Right hindlimb (tissue), 1 donor: ENCODE measurements at places on chromosomes 6 and 20.

DNA sequence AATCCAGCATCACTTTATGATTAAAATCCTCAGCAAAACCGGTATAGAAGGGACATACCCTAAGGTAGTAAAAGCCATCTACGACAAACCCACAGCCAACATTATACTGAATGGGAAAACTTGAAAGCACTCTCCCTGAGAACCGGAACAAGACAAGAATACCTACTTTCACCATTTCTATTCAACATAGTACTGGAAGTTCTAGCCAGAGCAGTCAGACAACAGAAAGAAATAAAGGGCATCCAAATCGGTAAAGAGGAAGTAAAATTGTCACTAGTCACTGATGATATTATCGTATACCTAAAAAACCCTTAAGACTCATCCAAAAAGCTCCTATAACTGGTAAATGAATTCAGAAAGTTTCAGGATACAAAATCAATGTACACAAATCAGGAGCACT lies 33.3 kb downstream of the BLOC1S5 start:
- DNase-seq: no peak

- no peak for DNase-seq
Observed at GRCh38 chr20:46583411-46584214, 33.2 kb upstream of the OCSTAMP start.

GRCh38 chr20:40617594-40617993 lies 71.4 kb downstream of the MAFB start:
- no peak for DNase-seq

GRCh38 chr6:154277629-154278017 lies 79.0 kb downstream of the IPCEF1 start:
- DNase-seq: no peak

DNA sequence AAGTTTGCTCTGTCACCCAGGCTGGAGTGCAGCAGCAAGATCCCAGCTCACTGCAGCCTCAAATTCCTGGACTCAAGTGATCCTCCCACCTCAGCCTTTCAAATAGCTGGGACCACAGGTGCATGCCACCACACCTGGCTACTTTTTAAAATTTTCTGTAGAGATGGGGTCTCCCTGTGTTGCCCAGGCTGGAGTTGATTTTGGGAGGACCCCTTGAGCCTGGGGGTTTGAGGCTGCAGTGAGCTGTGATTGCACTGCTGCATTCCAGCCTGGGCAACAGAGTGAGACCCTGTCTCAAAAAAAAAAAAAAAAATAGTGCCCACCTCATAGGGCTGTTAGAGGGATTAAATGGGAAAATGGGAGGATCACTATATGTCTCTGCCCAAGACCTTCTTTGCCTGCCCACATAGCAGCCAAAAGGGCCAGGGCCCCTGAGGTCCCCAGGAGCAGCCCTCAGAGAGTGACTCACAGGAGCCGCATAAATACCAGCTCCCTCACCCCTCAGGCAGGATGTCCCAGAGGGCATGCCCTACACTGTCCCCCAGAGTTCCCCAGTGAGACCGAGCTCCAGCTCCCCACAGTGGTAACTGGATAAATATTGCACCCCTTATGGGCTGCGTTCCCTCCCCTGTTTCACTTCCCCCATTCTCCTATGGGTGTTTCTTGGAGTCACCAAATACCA lies 11.7 kb upstream of the MDGA1 start:
- no peak for DNase-seq

- DNase-seq: peak; percentile 47
Observed at GRCh38 chr20:58590679-58591473, 60.2 kb upstream of the STX16 start.

DNA sequence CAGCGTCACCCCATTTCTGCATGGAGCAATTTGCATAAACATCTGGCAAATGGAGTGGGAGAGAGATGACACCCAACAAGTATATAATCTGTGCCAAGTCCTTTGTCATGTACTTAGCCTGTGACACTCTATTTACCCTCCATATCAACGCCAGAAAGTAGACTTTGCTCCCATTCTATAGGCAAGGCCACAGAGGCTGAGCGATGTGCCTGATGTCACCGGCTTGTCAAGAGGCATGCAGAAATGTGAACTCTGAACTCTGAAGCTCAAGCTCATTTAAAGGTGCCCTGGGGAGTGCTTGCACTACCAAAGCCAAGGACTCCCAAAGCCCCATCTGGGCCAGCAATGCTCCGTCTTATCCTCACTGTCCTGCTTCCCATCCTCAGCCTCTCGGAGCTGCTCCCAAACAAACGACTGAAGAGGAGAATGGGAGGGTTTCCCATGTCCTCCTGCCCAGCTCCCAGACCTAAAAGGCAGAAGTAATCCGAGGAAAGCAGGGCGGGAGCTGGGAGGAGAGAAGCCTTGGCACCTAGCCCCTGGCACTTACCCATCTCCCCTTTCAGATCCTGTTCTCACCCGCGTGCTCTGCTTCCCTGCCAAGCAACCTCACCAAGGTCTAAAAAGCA lies 9.2 kb downstream of the CPNE5 start:
- DNase-seq: peak; percentile 88

DNA sequence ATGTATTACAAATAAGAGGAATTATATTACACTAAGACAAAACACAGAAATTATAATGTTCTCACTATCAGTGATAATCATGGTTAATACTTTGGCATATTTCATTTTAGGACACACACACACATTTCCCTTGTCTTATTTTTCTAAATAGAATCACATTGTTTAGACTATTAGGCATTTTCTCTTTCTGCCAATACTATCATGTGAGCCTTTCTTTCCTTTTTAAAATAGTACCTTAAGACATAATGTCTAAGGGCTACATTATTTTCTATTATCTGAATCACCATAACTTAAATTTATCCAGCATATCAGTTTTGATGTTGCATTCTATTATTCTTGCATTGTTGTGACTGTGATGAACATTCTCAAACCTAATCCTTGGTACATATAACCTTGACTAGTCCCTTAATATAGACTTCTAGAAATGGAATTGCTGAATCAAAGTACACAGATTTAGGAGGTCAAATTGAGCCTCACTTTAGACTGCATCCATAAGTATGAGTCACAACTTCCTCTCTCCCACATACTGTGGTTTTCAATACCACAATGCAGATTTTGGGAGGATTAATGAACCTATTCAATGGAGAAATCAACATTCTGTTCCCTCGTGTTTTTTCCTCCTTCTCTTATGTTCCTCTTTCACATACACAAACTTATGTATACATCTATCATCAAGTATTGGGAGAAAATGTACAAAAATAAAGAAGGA lies 212.6 kb downstream of the MOXD1 start:
- no peak for DNase-seq

DNA sequence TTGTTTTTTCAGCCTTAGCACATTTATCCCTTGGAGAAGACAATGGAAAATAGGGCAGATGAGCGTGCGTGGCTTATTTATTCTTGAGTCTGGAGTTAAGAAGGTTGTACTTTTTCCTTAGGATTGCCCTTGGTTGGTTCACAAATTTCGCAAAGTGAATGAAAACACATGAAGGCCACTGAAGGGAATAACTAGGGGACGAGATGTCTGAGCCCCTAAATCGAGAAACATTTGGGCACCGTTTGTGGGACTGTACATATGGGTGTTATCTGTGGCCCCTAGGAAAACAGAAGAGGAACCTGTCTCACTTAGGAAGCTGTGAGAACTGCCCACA lies 19.4 kb upstream of the TRIM27 start:
- DNase-seq: no peak

GRCh38 chr20:55977690-55978459 lies 27.4 kb downstream of the CBLN4 start:
- DNase-seq: peak; percentile 53

DNA sequence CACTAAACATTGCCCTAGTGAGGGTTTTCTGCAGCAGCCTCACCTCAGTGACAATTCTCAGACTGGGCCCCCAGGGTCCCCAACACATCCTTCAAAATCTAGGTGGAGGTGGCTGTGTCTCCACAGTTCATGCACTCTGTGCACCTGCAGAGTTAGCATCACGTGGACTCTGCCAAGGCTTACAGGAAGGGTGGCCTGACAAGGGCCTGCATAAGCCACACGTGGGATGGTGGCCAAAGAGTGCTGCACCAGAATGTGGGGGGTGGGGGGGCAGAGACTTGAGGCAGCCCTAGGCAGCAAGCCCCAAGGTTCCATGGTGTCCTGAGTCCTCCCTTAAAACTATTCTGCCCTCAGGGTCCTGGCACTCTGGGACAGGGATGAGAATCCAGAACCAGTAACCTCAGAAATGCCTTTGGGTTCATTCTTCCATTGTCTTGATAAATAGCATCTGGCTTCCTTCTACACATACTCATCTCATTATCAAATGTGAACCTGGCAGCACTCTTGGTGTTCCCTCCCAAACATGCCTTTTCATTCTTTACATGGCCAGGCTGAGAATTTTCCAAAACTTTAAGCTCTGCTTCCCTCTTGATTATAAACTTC lies 1.6 kb upstream of the SERPINB1 start:
- DNase-seq: no peak

DNA sequence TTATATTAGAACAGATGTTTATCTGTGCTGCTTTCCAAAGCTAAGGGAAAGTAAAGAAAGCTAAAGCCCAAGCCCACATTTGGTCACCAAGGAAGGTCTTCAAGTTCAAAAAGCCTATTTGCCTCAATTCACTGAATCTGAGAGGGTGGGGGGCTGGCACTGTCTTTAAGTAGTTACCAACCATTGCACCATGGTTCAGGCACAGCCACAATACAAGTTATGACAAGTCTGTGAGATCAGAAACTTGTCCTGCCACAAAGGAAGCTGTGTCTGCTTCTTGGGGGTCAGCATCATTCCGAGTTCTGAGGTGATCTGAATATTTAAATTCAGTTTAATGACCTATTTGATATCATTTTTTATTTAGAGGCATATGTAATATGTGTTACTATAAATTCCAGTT lies 78.3 kb upstream of the OPRM1 start:
- no peak for DNase-seq

DNA sequence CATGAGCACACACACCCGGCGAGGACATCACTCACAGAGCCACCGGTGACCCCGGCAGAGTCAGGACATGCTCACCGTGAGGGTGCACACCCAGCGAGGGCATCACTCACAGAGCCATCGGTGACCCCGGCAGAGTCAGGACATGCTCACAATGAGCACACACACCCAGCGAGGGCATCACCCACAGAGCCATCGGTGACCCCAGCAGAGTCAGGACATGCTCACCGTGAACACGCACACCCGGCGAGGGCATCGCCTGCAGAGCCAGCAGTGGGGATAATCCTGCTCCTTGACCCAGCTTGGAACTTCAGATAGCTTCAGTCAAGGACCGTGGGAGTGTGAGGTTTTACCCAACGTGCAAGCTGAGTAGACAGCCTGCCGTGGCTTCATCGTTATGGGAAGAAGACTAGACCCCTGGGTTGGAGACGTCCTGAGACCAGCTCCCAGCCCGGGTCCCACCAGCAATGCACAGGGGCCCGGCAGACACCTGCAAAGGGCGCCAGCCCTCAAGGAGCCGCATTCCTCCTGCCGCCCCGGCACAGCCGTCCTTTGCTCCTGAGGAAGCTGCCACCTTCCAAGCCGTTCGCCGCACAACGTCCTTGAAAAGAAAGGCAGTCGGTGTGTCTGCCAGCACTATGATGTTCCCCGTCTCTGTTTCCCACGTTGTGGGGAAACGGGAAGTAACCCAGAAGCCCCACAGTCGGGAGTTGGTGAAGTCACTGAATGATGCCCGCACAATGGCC lies 192.3 kb downstream of the DLL1 start:
- DNase-seq: peak; percentile 6

DNA sequence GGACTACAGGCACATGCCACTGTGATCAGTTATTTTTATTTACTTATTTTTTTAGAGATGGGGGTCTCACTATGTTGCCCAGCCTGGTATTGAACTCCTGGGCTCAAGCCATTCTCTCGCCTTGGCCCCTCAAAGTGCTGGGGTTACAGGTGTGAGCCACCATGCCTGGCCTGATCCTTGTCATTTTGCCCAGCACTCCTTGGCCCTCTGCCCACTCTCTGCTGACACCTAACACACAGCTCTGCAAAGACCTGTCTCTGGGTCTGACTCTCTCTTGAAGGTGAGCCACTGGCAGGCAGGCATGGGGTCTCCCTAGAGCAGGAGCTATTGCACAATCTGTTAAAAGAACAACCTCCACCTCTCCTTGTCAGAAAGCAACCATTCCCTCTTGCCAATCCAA lies 155.6 kb downstream of the ZFP64 start:
- no peak for DNase-seq

DNA sequence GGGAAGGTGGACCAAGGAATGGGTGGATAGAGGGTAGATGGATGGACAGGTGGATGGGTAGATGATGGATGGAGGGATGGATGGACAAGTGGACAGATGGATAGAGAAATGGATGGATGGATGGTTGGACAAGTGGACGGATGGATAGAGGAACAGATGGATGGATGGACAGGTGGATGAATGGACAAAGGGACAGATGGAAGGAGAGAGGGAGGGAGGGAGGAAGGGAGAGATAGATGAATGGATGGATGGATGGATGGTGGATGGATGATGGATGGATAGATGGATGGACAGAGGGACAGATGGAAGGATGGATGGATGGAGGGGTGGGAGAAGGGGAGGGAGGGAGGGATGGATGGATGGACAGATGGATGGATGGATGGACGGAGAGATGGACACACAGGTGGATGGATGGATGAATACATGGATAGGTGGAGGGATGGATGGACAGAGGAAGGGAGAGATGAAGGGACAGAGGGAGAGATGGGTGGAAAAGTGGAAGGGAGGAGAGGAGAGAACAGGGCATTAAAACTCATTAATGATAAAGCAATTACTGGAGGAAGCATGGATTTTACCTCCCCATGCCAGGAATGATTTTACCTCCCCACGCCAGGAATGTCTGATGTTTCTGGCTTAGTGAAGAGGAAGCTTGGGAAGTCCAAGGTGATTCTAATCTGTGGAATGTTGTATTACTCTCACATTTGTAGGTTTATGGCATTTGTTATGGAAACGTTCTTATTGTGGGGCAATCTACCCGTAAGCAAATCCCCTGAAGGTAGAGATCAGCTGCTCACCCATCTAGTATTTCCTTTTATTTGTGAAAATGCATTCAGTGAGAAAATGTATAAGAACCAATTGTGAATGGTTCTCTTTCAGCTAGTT lies 383.3 kb downstream of the TAF4 start:
- no peak for DNase-seq

- no peak for DNase-seq
Observed at GRCh38 chr6:34926655-34927054, 37.6 kb downstream of the ANKS1A start.

GRCh38 chr6:11324453-11325015 lies 92.1 kb upstream of the NEDD9 start:
- DNase-seq: no peak

- DNase-seq: no peak
Observed at GRCh38 chr6:152454003-152454402, 183.2 kb downstream of the SYNE1 start.

GRCh38 chr20:21505810-21506530 lies 7.9 kb downstream of the NKX2-2 start:
- no peak for DNase-seq

GRCh38 chr20:41510224-41510623 lies 108.0 kb downstream of the CHD6 start:
- DNase-seq: peak; percentile 28

DNA sequence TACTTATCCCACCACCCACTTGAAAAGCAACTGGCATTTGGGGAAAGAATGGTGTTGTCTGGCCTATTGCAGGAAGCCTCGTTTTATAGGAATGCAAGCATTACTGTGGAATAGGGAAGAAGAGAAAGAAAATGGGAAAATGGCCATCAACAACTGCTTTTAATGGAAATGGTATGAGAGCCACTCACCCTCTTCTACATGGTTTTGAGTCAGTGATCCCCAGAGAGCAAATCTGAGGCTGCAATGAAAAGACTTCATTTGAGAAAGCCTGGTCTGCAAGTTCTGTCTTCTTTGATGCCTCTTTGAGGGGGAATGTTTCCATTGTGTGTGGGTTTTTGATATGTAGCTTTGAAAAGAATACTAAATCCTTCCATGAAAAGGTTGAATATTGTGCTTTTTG lies 172.3 kb upstream of the HDDC2 start:
- no peak for DNase-seq

GRCh38 chr6:17879184-17879583 lies 108.3 kb downstream of the KIF13A start:
- DNase-seq: peak; percentile 28
